ENCODE measurements at places on chromosomes 7 and 10.

- DNase-seq, result no peak
These were observed 23.1 kb upstream of the ZMIZ1 start for GRCh38 chr10:79045566-79046175.

- DNase-seq, result no peak
These were observed 4.4 kb downstream of the PTTG1IP2 start for GRCh38 chr7:90473814-90474213.

DNA sequence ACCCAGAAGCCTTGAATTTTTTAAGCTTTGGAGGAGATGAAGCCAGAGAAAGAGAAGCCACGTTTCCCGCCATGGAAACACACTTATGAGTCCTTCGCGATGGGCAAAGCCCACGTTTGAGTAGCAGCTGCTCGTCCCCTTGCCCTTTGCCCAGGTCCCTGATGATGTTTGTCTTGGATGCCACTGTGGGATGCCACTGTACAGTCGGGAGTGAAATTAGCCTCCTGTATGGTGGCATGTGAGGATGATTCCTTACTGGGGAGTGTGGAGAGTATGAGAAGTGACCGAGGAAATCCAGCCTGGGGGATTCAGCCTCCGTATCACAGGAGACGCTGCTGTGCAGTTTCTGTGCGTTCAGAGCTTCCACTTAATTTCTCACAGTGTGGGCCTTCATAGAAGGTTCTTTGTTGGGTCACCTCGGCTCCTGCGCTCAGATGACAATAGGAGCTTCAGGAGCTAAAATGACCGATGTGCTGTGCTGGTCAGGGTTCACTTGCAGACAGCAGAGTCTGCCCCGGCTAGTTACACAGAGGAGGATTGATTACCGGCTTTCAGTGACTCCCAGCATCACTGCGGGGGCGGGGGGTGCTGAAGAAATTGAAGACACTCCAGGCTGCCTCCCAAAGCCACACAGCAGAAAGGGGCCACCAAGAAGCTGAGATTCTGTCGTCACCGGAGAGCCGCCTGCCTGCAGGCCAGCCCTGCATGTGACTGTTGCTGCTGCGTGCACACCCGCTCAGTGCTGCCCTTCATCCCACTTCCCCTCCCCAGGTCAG, 122.1 kb upstream of the SFMBT2 start:
- DNase-seq, result no peak

GRCh38 chr7:23373151-23374004, 74.2 kb downstream of the MALSU1 start:
- no peak for DNase-seq

DNA sequence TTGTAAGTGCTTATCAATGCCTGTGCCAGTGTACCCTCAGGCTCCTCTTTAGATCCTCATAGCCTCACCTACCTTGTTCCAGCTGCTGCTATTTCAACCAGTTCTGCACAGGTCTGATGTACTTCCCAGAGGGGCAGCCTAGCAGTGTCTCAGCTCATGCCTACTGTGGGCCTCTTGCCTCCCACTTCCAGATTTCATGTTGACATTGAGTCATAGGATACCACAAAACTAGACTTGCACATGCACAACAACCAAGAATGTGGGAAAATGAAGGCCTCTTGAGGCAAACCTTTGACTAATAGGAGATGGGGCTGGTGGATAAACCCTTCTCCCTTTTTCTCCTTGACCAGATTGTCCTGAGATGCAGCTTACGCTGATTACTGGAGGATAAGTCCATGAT, 31.0 kb downstream of the PON3 start:
- DNase-seq, result no peak

Measured in mucosa of gallbladder (tissue), 1 donor.